ENCODE measurements at places on chromosomes 6 and 20. TPM values are rescaled to one million over a fixed set of nuclear protein-coding genes. Genes with fewer than 3 reads are reported as not detected.

WFDC5 gene
- polyA plus RNA-seq = not detected

SLC4A11 gene
- polyA plus RNA-seq = 2.1 TPM

DNA sequence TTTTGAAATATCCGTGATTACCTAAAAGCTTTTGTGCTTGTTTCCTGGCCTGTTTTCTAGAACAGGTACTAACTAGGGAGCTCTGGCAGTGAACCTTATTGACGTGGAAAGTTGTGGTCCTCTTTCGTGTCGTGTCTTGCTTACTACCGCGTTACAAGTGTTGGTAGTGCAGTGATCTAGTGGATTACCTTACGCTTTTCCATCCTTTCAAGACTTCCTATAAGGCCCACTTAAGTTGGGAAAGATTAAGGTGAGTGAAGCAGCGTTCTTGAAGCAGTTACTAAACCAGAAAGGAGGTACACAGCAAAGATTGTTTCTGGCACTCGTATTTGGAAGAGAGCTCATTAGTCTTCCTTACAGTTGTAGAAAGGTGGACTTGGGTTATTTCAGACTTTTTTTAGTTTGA, 1.9 kb downstream of the PNRC1 start:
- no peak for DNase-seq

ECT2L gene
- 0.25 TPM for polyA plus RNA-seq

All from left renal cortex interstitium (tissue), 4 donors.